HuH-7.5 (cell line): ENCODE measurements at places on chromosomes 2 and 18.

DNA sequence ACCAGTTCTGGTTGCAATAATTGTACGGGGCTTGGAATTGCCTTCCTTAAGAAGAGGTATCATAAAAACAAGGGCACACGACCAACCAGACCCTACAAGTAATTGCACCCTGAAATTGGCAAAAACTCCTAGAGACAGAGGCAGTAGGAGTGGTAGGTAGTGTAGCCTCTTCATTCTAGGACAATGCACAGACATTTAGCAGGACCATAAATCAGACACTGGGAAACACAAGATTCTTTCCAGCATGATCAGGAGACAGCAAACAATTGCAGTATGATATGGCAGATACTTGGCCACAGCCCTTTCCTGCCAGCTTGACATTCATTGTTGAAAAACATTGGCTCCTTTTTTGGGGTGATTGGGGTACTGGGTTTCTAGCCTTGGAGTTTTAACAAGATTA, 186.6 kb upstream of the PIK3C3 start:
- no peak for DNase-seq

- DNase-seq, result no peak
Observed at GRCh38 chr2:8394569-8395359, 287.1 kb upstream of the ID2 start.

DNA sequence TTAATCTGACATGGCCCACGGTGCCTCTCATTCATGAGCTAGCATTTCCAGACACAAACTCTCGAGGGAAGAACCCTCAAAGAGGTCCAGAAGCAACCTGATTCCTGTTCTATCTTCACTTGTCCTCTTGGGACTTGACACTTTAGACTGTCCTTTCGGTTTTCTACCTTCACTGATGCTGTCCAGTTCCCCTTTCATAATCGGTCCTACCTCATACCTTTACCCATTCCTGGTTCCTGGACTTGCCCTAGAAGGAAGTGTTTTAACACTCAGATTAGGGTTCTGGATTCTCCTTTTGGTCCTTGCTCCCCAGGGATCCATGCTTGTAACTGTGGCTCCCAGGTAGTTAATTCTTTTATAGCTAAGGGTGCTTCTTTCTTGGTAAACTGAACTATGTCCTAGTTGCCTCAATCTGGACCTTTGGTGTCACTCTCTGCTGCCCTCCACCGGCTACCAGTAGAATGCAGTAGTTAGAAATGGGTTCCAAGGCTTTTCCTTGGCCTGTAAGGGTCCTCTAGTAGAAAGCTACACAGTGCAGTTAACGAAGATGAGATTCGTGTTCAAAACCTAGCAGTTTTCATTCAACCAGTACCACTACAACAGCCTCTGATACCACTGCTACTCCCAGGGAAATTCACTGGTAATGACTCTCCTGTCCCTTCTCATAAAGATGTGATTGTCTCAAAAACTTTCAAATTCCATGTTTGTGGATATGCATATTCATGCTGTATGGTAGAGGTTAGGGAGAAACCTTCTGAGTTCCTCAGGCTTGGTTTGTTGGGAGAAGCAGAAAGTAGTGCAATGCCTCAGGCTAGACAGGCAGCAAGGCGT, 178.1 kb upstream of the CYP26B1 start:
- DNase-seq, result peak; percentile 6

DNA sequence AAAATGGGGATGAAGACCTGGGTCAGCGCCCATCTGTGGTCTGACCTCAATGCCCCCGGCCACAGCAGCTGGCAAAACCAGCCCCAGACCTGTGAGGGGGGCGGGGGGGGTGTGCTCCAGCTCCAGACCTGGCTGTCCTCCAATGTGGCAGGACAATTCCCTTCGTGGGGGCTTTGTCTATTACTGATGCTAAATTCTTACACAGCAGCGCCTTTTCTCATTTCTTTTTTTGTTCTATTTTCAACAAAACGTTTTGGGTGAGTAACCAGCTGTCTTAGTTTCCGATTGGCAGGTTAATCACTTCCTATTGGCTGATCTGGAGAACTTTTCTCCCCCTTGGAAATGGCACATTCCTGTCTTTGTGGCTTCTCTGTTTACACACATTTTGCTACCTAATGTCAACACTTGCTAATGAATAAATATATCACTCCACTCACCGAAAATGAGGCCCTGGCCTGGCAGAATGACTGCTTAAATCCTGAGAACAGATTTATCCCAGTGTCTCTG, 4.4 kb downstream of the SMAD7 start:
- no peak for DNase-seq

- no peak for DNase-seq
Observed at GRCh38 chr18:7059276-7059675, 58.3 kb downstream of the LAMA1 start.

DNA sequence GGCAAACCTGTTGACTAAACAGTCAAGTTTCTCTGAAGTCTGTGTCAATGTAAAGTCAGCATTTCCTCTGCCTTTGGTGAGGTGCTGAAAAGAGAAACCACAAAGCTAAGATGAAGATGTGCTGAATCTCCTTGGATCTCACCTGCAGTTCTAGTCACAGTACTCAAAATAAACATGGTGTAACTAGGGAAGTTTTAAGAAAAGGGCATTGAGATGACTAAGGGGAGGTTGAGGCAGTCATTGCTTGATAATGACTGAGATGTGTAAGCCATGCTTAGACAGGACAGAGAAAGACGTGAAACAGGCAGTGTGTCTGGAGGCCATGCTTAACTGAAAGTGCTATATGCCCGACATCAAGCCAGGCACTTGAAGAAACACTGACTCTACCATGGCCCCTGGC, 1010.0 kb upstream of the CELF4 start:
- no peak for DNase-seq

DNA sequence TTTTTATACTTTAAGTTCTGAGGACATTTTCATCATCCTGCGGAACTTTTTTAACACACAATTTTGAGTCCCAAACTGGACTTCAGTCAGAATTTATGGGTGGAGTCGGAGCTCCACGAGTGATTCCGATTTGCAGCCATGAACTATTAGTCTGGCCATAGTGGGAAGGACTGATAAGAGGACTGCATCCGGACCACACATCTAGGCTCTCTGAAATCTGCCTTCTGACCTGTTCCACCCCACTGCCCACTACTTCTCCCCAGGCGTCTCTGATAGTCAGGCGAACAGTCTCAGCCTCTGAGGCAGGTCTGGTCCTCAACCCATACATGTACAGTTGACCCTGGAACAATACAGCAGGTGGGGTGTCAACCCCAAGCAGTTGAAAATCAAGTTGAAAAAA, 5.2 kb downstream of the MRPL35 start:
- DNase-seq, result no peak

- no peak for DNase-seq
Observed at GRCh38 chr2:219699440-219699821, 72.0 kb downstream of the SLC4A3 start.

GRCh38 chr2:229888031-229888430, 33.8 kb downstream of the TRIP12 start:
- no peak for DNase-seq

DNA sequence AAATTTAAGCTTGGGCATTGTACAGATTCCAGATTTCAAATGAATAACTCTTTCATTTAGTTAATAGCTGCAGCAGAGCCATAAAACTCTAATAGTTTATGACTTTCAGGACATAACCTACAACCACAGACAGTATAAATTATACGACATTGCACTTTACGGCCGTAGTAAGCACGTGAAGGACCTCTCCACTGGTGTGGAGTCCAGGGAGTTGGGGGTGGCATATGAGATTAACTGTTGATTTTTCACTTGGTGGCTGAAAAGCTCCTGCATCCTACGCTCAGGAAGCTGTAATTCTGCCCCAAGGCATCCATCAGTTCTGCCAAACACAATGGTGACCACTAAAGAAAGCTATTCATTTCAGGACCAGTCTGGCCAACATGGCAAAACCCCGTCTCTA, 376.2 kb downstream of the SOX11 start:
- no peak for DNase-seq

- no peak for DNase-seq
Observed at GRCh38 chr2:1864981-1865421, 120.7 kb upstream of the PXDN start.

DNA sequence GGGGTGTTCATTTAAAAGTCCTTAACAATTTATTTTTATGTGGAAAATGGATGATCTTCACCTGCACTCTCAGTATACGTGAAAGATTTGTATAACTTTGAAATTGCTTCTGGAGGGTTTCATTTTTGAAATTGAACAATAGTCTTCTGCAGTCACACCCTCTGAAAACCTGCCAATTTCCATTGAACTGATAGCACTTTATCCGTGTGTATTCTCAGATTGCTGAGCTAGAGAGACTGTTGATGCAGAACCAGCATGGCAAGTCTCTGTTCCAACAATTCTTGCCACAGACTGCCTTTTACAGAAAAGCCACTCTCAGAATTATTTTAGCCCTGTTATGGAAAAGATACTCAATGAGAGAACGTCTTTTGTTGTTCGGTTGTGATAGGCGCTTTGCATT, 6.6 kb upstream of the GULP1 start:
- DNase-seq, result no peak

GRCh38 chr2:124524155-124524915, 499.2 kb downstream of the CNTNAP5 start:
- DNase-seq, result no peak

DNA sequence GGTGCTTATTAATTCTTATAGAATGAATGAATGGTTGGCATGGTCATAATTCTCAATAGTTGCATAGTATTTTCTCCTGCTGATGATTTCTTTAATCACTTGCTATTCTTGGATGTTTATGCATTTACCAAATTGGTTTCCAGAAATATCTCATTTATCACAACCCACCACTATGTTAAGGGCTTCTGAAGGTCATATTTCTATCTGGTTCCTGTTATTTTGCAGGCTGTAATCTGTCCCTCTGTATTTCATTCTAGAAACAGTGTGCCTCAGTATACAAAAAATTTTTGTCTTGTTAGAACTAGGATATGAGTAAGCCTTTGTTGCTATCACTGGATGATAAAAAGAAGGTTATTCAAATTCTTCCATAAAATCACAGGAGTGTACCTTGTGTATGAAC, 6.1 kb upstream of the ATP8B1 start:
- no peak for DNase-seq

DNA sequence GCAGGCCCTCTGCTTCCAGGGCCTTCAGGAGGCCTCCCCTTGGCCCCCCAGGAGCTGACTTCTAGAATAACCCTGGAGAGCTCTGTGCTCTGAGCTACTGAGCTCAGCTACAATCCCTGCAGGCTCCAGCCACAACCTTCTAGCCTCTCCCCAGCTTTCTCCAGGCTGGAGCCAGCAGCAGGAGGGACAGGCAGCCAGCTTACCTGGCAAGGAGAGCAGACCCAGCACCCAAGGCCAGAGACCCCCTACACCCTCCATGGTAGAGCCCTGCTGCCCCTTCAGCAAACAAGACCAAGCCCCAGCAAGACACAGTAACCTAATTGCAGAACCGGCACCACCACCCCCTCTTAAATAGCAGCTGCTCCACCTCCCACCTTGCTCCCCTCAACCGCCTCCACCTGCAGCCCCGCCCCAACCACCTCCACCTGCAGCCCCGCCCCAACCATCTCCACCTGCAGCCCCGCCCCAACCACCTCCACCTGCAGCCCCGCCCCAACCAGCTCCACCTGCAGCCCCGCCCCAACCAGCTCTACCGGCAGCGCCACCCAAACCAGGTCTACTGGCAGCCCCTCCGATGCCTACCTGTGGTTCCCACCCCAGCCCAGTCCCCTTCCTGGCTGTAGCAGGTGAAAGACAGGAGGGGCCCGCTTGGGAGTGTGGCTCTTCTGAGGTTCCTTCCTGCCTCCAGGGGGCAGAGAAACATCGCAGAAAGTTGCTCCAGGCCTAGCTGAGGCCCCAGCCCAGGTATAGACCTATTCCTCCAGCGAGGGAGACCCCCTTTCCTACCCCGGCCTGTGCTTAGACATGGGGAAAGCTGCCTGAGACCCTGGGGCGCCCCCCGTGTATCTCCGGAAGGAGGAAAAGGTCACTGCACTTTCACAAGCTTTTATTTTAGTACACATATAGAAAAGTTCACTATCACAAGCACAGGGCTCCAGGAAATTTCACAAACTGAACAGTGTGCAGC, at the start of gene ASTL:
Gene ASTL (minus strand): TSS at position 324 of the 967 bp plus-strand sequence. CDS start 66 bp downstream, at position 258.
- peak; percentile 76 for DNase-seq

- DNase-seq, result peak; percentile 54
Observed at GRCh38 chr18:22933206-22933965, at the start of gene RBBP8. Gene RBBP8, plus strand, starts transcription at chr18:22933328. Its CDS starts 3,524 bp downstream, at chr18:22936852.

- no peak for DNase-seq
Observed at GRCh38 chr2:74863802-74864248, 29.9 kb downstream of the HK2 start.

DNA sequence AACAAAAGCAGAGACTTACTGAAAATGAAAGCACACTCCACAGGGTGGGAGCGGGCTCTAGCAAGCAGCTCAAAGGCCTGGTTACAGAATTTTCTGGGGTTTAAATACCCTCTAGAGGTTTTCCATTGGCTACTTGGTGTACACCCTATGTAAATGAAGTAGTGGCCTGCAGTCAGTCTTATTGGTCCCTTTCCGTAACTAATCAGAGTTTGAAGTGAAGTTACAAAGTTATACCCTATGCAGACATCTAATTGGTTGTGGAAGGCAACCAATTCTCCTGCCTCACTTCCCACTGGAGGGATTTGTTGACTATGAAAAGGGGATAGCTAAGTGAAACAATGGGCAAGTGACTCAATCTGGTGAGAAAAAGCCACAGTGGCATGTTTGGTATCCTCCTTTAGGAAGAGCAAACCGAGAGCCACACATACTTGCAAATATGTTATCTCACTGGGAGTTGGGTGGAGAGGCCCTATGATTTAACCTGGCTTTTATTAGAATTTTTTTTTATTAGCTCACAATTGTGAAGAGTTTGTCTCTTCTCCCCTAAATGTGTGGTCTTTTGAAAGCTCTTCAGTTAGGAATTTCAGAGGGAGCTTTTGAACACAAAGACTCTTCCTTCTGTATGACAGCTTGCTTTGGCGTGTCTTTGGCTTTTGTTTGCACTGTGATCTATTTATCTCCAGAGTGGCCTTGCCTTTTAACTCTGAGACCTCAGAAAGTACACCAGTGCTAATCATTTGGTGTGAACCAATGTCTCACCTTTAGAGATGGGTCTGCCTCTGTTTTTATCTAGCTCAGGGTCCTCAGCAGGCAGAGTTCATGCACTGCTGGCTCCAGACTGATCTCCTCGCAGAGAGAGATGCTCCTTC, 69.6 kb downstream of the MAP4K4 start:
- DNase-seq, result no peak

DNA sequence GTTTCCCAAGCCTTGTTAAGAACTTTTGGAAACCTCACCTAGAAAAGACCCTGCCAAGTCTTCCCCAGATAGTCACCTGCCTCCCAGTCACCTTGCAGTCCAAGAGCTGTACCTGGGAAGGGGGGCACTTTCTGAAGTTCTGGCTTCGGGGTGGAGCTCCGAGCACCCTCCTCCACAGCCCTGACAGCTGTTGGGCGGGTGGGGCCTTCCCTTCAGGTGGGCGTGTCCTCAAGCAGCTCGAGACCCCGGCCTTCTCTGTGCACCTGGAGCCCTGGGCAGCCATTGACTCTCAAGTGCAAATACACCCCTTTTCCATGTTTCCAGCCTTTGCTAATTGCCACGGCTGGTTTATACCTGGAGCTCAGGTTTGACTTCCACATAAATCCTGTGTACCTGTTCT, 37.0 kb upstream of the IGFBP5 start:
- DNase-seq, result no peak

GRCh38 chr2:26945991-26946750, 24.3 kb upstream of the MAPRE3 start:
- DNase-seq, result no peak

GRCh38 chr2:208097313-208097712, 27.0 kb downstream of the CRYGD start:
- no peak for DNase-seq

- DNase-seq, result no peak
Observed at GRCh38 chr2:172021955-172022354, 22.2 kb downstream of the METAP1D start.

- DNase-seq, result no peak
Observed at GRCh38 chr2:58620896-58621295, 379.8 kb upstream of the FANCL start.
